ENCODE measurements at places on chromosomes 5 and 9.

DNA sequence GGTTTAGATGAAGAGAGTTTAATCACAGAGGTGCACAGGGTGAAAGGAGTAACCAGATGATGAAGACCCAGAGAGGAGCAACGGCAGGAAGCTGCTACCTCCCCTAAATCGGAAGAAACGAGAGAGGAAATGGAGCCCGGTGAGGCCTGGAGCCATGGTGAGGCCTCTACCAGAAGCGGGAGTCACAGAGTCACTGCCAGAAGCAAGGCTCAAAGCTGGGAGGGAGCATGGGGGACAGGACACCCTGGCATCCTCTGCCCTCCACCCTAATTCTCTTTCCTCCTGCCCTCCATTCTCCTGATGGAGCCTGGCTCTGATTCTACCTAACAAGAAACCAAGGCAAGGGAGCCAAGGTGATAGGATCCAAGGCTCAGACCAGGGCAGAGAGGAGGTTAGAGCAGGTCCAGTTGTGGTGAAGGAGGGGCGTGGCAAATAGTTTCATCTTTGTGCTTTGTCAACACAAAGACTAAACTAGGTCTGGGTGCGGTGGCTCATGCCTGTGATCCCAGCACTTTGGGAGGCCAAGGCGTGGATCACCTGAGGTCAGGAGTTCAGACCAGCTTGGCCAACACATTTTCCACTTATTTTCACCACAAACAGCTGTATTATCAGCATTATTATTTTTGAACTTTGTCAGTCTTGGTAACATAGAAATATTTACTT lies 134.4 kb upstream of the RAI14 start:
- DNase-seq = no peak

- DNase-seq = no peak
Observed at GRCh38 chr9:131639769-131640437, 94.6 kb downstream of the PRRT1B start.

- DNase-seq = no peak
Observed at GRCh38 chr5:172913117-172913850, 45.9 kb upstream of the RPL26L1 start.

- DNase-seq = no peak
Observed at GRCh38 chr5:109836280-109836679, 146.6 kb downstream of the MAN2A1 start.
